ENCODE measurements at places on chromosomes 7 and 10.
A peak's percentile ranks its signal among the peaks of the same experiment; 100 is the strongest.

DNA sequence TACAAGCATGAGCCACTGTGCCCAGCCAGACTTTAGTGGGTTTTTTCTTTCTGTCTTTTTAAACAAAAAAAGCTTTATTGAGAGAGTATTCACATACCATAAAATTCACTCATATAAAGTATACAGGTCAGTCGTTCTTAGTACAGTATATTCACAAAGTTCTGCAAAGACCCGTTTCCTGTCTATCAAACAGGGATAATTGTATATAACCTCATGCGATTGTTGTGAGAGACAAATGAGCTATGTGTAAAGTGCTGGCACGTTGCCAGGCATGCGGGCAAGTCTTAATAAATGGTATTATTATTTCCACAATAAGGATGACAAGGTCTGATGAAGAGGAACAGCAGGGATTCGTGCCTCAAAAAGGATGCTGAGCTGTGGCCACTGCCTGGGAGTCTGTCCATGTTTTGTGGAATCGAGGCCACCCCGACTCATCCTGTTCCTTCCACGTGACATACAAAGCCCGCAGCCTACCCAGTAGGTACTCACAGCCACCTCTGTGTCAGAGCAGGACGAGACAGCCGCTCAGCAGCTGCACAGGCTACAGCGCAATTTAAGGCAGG is 51.6 kb downstream of the SMKR1 start:
- DNase-seq, result no peak

- no peak for DNase-seq
Measured at GRCh38 chr7:128705891-128706333, 33.2 kb upstream of the CALU start.

DNA sequence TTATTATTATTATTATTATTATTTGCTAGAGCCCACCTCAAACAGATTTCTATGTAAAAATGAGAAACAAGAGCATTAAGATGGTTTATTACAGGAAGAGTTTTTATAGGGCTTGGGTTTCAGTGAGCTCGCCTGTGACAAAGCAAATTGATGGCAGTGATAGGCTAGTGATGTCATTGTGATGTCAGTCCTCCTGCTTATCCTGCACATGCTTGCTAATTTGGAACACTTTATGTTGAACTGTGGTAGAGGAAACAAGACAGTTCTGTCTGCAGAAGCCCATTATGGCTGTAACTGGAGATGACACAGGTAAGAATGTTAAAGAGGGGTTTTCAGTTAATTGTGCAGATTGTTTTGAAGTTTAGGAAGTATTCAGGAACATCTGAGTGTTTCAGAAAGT is 68.3 kb downstream of the CREM start:
- DNase-seq, result no peak

- no peak for DNase-seq
Measured at GRCh38 chr7:135774284-135774683, 25.7 kb upstream of the FAM180A start.

DNA sequence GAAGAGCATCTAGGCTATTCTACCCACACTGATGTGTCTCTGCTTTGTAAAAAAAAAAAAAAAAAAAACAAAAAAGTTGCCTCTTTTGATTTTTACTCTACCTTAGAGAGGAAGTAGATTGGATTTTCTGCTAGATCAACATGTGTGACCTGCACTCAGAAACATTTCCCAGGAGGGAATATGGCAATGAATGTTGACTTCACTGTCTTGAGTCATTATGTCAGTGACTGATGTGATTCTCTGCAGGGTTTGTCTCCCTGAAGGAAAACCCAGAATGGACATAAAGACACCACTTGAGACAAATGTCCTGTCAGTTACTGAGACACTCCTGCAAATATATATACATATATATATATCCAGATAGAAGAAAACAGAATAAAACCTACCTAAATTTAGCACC is 370.3 kb downstream of the BMPER start:
- DNase-seq, result no peak

- DNase-seq, result no peak
Measured at GRCh38 chr10:24465891-24466818, 257.2 kb downstream of the KIAA1217 start.

GRCh38 chr7:149490083-149490760 is 7.4 kb downstream of the ZNF746 start:
- no peak for DNase-seq

- DNase-seq, result no peak
Measured at GRCh38 chr7:15795393-15795792, 108.9 kb upstream of the MEOX2 start.

DNA sequence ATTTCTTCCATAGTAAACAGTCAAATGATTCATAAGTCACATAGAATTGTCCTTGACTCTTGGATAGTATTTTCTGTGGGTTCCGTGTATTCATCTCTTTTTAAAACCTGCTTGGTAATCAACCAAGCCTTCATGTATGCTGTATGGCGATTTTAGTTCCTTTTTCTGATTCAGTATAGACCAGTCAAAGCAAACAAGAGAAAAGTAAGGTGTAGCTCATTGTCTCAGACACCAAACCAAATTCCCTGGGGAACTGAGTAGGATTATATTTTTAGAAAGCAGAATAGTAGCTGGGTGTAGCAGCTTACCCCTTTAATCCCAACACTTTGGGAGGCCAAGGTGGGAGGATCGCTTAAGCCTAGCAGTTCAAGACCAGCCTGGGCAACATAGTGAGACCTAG is 240.5 kb downstream of the BBS9 start:
- no peak for DNase-seq

DNA sequence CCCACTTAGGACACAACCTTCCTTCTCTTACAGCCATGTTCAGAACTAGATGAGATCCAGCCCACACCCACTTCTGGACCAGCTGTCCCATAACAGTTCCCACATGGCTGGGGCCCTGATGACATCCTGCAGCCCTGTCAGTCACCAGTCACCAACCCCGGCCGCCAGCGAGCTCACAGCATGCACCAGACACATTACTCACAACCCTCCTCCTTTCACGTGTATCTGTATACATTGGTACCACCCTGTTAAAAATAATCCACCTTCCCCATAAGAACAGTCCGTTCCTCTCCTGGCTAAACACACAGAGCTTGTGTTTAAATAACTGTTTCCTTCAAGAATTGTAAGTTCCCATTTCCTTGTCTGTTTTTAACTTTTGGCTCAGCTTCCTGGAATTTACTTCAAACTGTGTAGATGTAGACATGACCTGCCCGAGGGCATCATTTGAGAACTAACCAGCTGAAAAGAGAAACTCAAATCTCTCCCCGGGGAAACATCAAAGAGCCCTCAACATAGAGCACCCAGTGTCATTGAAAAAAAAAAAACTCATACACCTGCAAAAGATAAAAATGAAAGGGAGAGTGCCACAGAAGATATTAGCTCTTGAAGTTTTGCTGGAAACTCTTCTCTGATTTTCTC is 26.0 kb upstream of the PRLHR start:
- no peak for DNase-seq

DNA sequence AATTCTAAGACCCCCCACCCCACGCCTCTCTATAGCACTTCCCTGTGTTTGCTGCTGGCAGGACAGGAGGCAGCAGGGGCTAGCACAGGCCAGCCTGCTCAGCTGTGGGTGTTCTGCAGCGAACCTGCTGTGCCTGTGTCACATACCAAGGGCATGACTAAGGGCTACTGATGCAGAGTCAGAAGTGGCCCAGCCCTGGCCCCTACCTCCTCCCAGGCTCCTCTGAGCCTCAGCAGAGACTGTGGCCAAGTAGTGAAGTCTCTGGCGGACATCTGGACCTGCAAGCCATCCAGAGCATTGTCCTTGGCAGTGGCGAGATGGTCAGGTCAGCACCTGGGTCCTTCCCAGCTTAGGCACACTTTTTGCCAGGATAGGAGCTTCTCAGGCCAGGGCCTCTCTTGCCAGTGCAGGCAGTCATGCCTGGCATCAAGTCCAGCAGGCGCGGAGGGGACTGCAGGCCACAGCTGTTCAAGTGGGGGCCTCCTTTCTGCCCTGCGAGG is 116.3 kb upstream of the RET start:
- DNase-seq, result no peak

DNA sequence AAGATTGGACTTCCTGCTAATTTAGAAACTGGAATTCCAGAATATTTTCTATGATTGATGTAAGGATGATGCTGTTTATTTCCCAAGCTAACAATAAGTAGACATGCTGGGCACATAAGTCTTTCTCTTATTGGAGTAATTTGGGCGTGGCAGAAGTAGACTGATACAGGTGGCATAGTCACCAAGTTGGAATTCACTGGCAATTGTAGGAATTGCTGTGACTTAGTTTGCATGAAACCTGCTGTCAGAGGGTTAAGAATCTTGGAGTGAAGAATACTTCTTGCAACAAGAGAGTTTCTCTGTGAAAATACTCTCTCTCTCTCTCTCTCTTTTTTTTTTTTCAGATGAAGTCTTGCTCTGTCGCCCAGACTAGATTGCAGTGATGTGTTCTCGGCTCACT is 569.7 kb downstream of the REEP3 start:
- DNase-seq, result no peak

DNA sequence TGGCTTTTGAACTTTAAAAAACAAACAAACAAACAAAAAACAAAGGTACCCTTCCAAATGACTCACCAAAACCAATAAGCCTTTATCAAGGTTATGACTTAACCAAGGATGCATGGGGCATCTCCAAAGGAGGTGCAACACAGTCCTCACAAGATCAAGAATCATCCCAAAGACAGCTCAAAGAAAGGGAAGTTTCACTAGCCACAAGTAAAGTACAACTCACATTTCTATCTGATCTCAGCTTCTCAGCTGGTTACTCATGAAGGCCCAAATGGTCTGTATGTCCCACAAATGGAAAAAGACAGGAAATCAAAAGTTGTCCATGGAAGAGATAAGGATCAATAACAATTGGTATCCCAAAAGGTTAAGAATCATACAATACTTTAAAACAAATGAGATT is 6.0 kb upstream of the MKLN1 start:
- peak; percentile 45 for DNase-seq

GRCh38 chr7:582931-583330 is 63.3 kb upstream of the PDGFA start:
- DNase-seq, result no peak

DNA sequence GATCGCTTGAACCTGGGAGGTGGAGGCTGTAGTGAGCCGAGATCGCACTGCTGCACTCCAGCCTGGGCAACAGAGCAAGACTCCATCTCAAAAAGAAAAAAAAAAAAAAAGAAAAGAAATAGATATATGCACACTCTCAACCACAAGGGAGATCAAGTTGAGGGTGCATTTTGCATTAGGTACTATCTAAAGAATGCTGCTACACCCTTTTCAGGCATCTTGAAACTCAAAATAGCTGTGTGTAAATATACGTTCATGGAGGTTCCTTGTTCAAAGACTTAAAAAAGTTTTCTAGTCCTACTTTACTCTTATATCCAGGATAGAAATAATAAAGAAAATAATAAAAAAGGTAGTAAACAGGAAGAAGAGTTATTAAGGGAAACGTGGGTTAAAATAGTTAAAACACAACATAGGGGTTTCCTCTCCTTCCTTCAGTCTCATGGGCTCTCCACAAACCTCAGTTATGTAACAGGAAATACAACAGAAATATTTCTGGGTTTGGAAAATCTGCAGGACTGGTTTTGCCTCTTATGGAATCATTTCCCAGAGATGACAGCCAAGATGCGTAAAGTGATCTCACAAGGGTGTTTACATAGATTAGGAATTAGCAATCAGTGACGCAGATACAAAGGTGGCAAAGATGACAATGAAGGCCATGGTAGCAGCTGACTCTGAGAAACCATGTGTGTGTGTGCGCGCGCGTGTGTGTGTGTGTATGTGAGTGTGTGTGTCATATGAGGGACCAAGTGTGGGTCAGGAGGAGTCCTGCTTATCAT is 15.1 kb downstream of the STEAP4 start:
- DNase-seq, result no peak

- peak; percentile 38 for DNase-seq
Measured at GRCh38 chr7:127943541-127944521, 87.4 kb downstream of the LRRC4 start.

- no peak for DNase-seq
Measured at GRCh38 chr10:117539903-117540639, 2.5 kb upstream of the EMX2 start.

- DNase-seq, result no peak
Measured at GRCh38 chr10:110365356-110366143, 60.8 kb upstream of the SMNDC1 start.

- no peak for DNase-seq
Measured at GRCh38 chr10:129602938-129603535, 136.0 kb downstream of the MGMT start.

DNA sequence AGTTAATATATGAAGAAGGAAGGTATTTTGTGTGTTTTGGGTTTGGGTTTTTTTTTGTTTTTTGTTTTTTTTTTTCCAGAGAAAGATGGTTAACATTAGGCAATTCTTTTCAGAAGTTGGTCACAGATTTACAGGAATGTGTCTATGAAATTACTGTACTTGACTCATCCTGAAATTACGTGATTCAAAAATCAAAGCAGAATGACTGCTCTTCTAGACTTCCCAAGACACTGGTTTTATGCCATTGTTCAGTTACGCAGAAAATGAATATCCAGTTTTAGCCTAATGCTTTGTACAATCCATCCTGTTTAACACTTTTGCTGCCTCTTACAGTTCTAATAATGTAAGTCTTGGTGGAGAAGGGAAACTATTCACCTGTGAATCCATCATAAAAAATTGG is 39.7 kb upstream of the CELF2 start:
- DNase-seq, result no peak

DNA sequence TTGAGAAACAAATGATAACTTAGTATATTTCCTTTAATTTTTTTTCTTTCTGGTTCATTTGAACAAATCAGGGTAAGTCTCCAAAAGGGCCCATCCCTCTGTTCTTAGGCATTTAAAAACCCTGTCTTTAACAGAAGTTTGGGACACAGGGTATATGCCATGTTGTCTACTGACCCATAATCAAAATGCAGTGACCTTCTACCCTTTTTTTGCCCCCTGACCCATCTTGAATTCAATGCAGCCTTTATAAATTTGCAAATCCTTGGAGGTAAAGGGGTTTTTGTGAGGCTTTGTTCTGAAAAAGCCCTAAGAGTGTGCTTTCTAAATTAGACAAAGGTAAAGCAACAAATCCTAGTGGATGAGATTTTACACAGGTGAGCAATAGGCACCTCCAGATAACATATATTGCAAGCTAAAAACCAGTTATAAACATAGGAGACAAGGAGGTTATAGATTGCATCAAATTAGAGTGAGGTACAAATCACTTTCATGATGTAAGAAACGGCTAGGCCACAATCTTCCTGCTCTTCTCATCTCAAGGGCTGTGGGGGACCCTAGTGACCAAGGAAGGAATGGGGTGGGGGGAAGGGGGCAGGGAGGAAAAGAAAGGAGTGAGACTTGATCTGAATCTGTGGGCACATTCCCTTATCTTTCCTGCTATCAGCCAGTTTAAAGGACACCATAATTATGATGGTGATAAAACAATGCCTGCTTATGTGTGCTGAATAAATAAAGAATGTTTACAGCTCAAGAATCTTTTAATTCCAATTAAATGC is 2.7 kb downstream of the SKIDA1 start:
- no peak for DNase-seq

DNA sequence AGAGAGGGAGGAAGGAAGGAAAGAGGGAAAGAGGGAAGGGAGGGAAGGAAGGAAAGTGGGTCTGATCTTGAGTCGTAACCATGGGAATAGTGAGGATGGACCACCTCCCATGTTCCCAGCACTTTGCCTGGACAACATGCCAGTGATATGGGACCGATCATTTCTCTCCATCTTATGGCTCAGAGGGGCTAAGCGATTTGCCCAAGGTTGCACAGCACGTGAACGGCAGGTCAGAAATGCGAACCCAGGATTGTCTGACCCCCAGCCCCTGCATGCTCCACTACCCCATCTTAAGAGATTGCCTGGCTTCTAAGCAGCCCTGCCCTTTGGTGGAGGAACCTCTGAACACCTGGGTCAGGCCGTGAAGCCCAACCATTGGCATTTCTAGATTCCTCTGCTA is 109.0 kb upstream of the CARD11 start:
- DNase-seq, result no peak

- no peak for DNase-seq
Measured at GRCh38 chr10:97032624-97033023, 153.1 kb downstream of the SLIT1 start.
